Brain (organoid and tissue), 16 donors: ENCODE measurements at places on chromosomes 1 and 21.

- DNase-seq, result no peak
These were observed 11.6 kb upstream of the PADI6 start for GRCh38 chr1:17360272-17360956.

DNA sequence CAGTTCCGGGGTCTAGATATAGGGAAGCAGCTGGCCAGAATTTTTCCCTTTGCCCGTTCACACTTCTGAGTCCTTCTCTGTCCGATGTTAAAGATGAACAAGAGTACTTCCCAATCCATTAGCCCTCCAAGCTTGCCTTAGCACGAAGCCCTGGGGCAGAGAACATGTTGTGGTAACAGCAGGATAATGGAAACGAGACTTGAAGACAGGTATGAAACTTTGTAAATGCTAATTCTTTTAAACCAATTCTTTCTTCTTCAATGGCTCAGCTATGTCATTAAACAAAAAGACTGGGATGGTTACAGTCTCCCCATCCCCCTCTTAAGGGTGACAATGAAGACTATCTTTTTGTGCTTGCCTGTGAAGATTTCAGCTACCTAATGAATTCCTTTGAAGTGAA lies 218.5 kb downstream of the PLA2G4A start:
- DNase-seq, result no peak

DNA sequence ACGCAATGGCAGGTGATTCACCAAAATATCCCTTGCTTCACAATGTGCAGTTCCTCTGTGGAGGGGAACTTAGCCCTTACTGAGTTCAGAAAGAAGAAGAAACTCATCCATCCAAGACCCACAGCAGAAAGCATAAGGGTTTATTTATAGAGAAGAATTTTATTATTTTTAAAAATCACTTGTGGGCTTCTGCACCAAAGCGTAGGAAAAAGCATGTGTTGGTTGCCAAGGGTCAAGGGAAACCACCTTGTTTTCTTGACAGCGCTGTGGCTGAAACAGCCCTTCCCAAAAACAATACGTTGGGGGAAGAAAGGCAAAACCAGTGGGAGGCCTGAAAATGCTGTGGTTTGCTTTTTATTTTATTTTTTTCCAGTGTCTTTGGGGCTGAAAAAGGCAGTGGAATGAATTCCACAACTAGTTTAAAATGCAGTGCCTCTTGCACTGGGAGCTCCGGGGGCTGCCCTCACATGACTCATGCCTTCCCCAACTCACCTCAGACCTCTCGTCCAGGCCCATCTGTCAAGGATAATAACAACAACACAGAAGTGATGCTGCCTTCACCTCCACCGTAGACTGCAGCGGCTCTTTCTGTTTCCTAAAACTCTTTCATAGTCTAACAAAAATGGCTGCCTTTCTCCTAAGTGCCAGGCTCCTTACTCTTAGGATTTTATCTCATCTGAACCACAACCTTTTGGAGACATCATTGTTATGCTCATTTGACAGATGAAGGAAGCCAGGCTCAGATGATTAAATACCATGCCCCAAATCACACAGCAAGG lies 224.2 kb upstream of the JUN start:
- no peak for DNase-seq

DNA sequence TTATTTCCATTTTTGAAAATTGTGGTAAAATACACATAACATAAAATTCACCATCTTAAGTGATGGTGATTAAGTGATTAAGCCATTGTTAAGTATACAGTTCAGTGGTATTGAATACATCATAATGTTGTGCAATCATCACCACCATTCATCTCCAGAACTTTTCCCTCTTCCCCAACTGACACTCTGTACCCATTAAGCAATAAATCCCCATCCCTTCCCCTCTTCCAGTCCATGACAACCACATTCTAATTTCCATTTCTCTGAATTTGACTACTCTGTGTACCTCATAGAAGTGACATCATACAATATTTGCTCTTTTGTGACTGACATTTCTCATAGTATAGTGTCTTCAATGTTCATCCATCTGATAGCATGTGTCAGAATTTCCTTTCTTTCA lies 124.8 kb downstream of the DISC1 start:
- DNase-seq, result no peak

GRCh38 chr1:184118046-184118445 lies 66.5 kb downstream of the TSEN15 start:
- no peak for DNase-seq
